ENCODE measurements at places on chromosomes 6 and 20. TPM values are rescaled to one million over a fixed set of nuclear protein-coding genes. Genes with fewer than 3 reads are reported as not detected.

DST gene
- total RNA-seq, result 473 TPM

CPXM1 gene
- total RNA-seq, result 9.6 TPM

ACTR5 gene
- 5.8 TPM for total RNA-seq

DNA sequence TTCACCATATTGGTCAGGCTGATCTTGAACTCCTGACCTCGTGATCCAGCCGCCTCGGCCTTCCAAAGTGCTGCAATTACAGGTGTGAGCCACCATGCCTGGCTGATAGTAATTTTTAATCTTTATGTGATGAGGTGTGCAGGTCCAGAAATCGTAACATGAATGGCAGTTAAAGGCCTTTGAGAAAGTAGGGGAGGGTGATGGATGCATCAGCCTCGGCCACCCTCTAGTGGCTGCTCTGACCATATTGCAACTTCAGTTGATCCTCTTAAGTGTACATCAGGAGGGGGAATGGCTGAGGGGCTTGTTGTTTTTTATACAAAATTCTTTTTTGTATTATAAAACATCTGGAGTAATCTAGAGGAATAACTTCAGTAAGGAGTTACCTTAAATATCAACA lies 193.0 kb downstream of the ZFAND3 start:
- DNase-seq, result no peak

DNA sequence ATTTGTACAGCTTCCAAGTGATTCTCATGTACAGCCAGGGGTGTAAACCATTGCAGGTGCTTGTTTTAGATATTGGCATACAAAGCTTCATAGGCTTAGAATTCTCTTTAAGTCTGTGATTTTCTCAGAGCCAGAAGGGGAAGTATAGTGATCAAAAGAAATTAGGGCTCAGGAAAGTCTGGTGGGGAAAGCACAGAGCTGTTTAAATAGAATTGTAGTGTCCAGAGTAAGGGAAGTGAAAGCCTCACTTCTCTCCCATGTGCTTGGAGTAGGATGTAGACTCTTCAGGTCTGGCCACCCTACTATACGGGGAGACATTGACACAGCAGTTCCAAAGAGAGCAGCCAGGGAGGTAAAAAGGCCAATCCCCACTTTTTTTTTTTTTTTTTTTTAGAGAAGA lies 10.4 kb downstream of the GCNT2 start:
- DNase-seq, result no peak

GRCh38 chr6:97978855-97979271 lies 695.8 kb upstream of the MMS22L start:
- peak; percentile 63 for DNase-seq

DNA sequence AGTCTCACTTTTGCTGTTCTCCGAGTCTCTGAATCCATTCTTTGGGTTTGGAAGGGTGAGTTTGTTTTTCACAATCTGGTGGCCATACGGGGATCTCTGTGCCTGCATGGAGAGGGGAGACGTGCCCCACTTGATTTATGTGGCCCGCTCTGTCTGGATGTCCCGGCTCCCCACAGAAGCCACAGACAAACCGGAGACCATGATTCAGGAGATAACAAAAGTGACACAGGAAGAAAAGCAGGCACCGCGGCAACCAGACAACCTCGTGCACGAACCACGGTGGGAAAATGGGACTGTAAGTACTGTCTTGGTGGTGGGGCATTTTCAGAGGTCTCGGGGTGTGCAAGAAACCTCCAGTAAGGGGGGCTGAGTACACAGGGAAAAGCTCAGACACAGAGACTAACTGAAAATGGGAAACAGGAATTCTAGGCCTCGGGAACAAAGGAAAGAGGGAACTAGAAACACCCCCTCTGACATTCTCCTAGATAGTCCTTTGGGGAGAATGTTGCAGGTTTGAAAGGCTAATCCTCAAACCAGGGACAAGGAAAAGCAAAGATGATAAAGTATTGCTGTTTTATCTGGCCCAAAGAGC lies 22.1 kb upstream of the ZNF318 start:
- DNase-seq, result no peak

- no peak for DNase-seq
Measured at GRCh38 chr6:107764684-107765460, 59.2 kb downstream of the SCML4 start.
